Activated T-cell treated with anti-CD3 and anti-CD28 coated beads for 24 hours (primary cell): ENCODE measurements at places on chromosomes 2 and 18.

DNA sequence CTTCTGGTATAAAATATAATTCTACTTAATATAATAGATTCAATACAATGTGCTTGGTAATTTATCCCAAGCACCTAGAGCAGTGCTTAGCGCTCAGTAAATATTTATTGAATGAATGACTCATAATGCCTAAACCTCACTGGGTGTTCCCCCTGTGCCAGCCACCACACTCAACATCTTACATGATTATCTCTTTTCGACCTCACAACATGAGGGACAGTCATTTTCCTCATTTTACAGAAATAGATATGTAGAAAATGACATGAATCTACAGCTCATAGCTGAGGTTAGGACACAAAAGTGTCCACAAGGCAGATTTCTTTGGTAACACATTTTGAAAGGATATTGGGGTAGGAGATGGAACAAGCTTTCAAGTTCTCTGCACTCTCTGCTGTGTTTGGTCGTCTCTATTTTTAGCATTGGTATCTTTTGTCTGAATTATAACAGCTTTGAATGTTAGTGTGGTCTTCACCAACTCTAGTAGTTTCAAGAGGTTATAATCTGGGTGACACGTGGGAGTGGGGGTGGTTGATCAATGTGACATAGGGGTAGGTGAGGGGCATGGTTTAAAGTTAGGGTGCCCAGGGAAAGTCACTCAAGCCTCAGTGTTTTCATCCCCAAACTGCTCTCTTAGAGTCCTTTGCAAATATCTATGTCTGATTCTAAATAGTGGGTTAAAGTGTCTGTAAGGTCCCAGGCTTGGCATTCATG lies 9.8 kb downstream of the MYOM1 start:
- DNase-seq, result no peak

DNA sequence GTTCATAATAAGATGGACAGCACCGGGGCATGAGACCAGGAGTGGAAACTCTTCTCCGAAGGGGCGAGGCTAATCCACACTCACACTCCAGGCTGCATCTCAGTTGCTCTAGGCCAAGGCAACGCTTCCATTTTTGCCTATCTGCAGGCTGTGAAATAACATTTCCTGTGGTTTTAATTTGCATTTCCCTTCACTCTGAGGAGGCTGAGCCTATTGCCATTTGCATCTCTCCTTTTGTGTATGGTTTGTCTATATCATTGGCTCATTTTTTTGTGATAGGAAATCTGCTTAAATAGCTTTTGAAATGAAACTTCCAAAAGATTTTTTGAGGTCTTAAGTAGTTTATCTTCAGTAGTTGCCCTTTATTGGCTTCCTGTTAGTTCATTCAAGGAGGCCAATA lies 57.6 kb downstream of the TPGS2 start:
- DNase-seq, result no peak

GRCh38 chr2:26477911-26478253 lies at the start of gene OTOF:
Gene OTOF, minus strand, starts transcription at chr2:26478124.
- no peak for DNase-seq

- no peak for DNase-seq
Measured at GRCh38 chr2:68320118-68320641, 431 bp upstream of the CNRIP1 start.

- DNase-seq, result no peak
Measured at GRCh38 chr2:75284345-75284744, 85.0 kb upstream of the TACR1 start.

- no peak for DNase-seq
Measured at GRCh38 chr2:219484343-219485200, 14.1 kb upstream of the GMPPA start.

- no peak for DNase-seq
Measured at GRCh38 chr2:216634370-216635148, 1.3 kb downstream of the IGFBP2 start.

DNA sequence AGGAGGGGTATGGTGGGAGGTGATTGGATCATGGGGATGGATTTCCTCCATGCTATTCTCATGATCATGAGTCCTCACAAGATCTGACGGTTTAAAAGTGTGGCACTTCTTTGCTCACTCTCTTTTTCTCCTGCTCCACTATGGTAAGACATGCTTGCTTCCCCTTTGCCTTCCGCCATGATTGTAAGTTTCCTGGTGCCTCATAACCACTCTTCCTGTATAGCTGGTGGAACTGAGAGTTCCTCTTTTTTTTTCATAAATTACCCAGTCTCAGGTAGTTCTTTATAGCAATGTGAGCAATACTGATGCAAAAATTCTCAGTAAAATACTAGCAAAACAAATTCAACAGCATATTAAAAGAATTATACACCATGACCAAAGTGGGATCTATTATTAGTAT lies 728.5 kb upstream of the SLC8A1 start:
- no peak for DNase-seq

- no peak for DNase-seq
Measured at GRCh38 chr2:7953195-7953594, 728.7 kb upstream of the ID2 start.

DNA sequence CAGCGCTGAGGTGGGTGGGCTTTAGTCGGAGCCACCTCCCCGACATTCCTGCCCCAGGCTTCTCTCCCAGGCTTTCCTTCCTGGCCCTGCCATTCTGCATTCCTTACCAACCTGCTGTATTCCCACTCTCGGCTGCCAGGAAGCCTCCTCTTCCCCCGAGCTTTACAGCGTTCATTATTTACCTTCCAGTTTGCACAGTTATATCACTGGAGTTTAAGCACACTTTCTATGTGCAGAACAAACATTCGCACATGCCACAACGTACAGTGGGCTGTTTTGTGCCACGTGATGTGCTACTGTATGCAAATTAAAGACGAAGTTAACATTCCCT lies 246.3 kb downstream of the SOX11 start:
- no peak for DNase-seq

DNA sequence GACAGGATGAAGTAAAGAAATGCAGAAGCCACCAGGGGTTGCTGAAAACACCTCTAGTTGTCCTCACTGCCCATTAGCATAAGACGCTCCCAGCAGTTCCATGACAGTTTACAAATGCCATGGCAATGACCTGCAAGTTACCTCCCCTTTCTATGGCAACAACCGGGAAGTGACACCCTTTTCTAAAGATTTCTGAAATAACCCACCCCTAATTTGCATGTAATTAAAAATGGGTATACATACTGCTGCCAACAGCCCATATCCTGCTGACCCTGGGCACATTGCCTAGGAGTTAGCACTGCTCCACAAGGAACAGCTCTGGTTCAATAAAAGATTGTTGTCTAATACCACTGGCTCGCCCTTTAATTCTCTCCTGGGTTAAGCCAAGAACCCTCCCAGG lies 178.3 kb upstream of the LRATD1 start:
- no peak for DNase-seq

GRCh38 chr2:95305380-95306061 lies 8.4 kb downstream of the KCNIP3 start:
- no peak for DNase-seq

DNA sequence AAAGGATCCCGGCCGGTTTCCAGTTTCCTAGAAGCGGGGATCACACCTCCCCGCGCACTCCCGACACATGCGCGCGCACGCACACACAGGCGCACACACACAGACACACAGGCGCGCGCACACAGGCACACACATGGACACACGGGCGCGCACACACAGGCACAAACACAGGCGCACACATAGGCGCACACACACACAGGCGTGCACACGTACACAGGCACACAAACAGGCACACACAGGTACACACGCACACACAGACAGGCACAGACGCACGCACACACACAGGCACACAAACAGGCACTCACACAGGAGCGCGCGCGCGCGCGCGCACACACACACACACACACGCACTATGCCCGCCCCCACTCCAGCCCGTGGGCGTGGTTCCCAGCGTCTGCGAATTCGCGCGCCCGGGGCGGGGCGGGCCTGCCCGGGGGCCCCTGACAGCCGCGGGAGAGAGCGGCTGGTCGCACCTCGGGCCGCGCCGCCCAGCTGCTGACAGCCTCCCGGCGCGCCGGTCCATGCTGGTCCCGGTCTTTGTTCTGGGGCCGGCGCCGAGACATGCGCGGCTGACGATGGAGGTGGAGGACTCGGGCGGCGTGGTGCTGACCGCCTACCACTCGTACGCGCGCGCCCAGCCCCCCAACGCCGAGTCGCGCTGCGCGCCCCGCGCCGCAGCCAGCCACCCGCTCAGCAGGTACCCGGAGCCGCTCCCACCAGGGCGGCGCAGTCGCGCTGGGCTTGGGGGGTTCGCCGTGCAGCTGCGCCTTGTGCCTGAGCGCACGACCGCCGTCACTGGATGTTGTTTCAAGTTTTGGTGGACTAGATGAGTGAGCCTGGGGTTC lies at the start of gene ARHGAP28:
TSS of gene ARHGAP28 (plus strand) at position 470 of the 845 bp plus-strand sequence. CDS start at position 576, 106 bp downstream.
- no peak for DNase-seq

DNA sequence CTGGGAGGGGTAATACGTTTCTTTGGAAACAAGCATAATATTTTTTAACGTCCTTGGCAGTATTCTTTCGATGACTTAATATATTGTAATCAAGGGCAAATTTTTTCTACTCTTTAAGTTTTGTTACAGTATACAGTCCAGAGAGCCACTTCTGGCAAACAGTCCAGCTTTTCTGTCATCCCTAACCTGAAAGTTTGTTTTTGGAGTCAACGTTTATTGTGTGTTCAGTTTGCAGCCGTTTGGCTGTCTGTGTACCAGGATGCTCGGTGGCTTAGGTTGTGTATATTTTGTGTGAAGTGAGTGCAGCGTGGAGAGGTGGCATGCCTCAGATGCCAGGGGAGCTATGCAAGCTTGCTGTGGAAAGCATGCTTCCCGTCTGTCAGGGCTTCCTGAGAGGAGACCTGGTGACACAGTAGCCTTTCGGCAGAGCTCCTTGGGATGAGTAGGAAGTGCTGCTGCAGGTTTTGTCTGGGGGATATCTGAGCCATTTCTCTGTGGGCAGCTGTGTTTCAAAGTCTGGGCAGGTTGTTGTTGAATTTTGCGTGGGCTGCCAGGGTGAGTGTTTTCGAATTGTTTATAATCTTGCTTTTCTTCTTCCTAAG lies 14.7 kb downstream of the MAP3K20 start:
- DNase-seq, result no peak

GRCh38 chr2:134375935-134376334 lies 122.1 kb downstream of the MGAT5 start:
- no peak for DNase-seq

GRCh38 chr2:98468621-98469236 lies 24.1 kb downstream of the INPP4A start:
- DNase-seq, result peak; percentile 50

DNA sequence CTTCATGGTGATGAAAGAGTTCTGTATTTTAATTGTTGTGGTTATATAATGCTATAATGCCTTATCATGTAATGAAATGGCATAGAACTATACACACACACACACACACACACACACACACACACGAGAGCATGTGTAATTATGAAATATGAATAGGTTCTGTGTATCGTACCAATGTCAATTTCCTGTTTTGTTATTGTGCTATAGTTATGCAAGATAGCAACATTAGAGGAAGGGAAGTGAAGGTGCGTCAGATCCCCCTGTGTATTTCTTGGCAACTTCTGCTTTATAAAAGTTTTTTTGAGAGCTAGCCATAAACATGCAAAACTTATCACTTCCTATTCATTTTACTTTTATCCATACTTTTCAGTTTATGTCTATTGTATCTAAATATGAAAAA lies 60.7 kb upstream of the ARHGAP15 start:
- no peak for DNase-seq

- no peak for DNase-seq
Measured at GRCh38 chr2:238022594-238023157, 38.1 kb upstream of the SCLY start.

- DNase-seq, result no peak
Measured at GRCh38 chr2:146246002-146246735, 1598.7 kb upstream of the ACVR2A start.

DNA sequence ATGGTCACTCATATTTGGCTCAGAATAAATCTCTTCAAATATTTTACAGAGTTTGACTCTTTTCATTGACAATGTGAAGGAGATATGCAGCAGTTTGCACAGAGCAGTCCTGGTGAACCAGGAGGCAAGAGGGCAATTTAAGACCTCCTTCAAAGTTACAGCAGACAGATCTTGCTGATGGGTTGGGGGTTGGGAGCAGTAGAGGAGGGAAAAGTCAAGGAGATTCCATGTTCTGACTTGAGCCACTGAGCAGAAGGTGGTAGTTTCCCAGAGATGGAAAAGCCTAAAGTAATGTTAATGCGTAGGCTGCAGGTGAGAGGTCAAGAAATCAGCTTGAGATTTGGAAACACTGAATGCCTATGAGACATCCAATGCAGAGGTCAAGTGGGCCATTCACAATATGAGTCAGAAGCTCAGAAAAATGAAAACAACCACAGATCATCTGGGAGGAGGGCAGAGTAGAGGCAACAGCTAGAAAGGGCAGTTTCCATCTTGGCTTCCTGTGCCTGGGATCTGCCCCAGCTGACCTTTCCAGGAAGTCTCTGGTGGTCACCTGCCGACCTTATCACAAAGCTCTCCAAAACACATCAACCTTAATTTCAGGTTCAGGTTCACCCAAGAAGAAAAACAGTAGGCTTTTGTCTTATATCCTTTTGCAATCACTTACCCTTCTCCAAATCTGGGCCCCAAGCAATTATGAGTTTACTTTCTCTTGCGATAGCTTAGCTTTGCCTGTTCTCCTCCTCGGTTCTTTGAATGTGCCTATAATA lies 197.5 kb upstream of the ARL4C start:
- no peak for DNase-seq

DNA sequence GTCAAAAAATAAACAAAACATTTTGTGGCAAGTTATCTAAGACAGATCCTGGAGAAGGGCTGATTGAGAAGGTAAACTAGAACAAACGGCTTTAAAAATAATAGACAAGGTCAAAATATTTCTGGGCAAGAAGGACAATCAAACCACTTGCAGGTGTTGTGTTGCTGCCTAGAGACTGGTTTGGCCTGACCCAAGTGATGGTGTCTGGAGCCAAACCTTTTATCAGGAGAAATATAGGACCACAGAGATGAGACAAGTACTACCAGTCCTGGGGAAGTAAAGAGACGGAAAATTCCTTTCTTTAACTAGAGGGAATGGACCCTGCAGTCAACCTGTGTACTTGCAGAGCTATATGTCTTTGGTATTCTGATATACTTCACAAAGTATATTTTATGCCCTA lies 44.2 kb downstream of the PLCL1 start:
- DNase-seq, result no peak

GRCh38 chr2:145230546-145230945 lies 710.6 kb upstream of the ZEB2 start:
- DNase-seq, result no peak

GRCh38 chr2:25606892-25607291 lies 66.5 kb downstream of the DTNB start:
- no peak for DNase-seq
